ENCODE measurements at places on chromosomes 3 and 15.

GRCh38 chr15:66050264-66050663 is 181.0 kb downstream of the RAB11A start:
- DNase-seq: no peak

DNA sequence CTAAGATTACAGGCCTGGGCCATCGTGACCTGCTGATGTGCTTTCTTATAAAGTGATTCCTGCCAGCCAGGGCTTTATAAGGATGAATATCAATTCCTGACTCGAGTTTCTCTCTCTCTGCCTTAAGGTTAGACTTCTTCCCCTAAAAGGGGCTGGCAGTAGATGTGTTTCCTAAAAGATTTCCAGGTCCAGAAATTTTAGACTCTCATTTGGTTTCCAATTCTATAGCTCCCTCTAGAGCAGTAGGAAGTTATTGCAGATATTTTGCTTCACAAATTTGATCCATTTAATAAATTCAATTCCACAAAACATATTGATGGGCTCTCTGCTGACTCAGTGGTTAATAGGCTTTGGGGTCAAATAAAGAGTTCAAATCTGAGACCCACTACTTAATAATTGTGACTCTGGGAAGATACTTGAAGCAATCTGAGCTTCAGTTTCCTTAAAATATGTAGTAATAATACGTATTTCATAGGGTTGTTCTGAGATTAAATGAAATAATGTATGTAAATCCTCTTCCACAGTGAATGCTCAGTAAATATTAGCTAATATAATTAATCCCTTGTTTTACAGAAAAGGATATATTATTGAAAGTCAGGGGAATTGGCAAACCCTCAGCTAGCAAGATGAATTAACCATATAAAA is 2.1 kb downstream of the TRIM69 start:
- DNase-seq: no peak

GRCh38 chr3:160133757-160134156 is 91.5 kb upstream of the C3orf80 start:
- DNase-seq: no peak

DNA sequence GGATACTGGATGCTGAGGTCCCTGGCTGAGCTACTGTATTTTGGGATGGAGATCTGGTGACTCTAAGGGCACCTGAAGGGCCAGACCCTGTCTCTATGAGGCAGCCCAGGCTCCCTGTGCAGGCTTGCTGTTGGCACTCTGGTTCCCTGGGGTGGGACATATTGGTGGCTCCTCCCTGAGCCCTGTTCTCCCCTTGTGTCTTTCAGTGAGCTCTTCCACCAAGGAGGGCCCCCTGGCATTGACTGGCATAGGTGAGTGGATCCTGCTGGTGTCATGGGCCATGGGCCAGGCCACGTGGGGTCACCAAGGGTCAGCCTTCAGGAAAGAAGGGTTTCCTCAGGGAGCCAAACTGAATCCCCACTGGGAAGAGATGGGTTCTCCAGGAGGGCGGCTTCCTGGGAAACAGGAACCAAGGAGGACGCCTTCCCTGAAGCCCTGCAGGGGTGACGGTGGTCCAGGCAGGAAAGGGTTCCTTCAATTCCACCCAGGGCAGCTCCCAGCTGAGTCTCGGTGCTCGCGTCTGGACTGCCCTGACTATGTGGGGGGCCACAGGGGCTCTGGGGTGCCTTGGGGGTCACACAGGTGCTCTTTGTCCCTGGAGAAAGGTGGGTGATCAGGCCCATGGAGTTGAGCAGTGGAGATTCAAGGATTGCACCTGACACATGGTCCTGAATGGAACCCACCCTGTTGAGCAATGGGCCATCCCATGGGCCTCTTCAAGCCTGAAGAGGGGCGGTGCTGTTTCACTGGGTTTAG is 220.4 kb downstream of the SNRPN start:
- no peak for DNase-seq

GRCh38 chr3:40476478-40477470 is at the start of gene ZNF619:
Gene ZNF619, plus strand, starts transcription at chr3:40477122. Its CDS starts 858 bp downstream, at chr3:40477980.
- DNase-seq: peak; percentile 79

GRCh38 chr3:11037976-11038375 is 45.4 kb downstream of the SLC6A1 start:
- DNase-seq: no peak

DNA sequence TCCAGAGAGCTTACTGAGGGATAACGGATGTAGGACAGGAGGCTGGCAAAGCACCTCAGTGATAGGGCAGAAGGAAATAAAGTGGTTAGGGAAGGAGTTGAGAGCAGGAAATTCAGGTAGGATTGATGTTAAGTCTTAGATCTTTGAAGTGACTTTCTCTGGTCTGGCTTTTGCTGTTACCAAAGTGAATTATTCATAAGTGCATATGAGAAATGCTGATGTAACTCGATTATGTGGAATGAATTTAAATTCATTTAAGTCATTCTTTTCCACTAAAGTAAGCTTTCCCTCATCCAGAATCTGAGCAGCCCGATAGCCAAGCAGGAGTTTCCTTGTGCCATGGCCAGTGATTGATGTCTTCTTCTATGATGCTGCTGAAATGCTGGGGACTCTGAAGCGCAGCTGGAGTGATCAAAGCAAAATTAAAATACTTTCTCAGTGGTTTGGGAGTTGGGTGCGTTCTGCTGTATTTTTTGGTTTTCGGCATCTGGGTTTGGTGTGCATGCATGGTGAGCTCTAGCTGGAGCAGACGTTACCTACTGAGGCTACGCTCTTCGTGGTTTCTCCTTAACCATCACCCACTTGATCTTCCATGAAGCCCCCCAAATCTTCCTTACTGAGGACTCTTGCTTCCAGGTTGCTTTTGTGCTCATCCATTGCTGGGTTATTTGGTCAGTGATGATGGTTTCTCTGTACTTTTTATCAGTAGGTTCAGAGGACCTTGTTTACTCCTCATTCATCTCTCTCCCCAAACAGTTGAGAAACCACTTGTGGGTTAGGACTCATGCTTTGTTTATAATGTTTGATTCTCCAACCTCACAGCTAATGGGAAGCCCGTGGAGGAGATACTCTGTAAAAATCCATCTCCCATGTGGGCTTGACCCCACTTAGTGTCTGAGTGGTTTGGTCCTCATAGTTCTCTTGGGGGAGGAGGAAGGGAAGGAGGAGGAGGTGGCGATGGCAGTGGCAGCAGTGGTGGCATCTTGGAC is 72.5 kb downstream of the IGF1R start:
- no peak for DNase-seq

DNA sequence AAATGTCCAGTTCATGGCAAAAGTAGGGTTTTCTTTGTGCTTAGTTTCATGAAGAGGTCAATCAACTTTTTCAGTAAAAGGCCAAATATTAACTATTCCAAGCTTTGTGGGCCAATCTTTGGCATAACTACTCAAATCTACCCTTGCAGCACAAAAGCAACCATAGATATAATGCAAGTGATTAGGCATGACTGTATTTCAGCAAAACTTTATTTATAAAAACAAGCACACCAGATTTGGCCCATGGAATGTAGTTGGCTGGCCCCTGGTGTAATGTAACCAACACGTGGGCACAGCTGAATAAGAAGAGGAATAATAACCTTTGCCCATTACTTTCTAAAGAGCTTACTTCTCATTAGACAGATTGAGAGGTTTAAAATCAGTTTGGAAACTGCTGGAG is 50.6 kb downstream of the CASR start:
- DNase-seq: no peak

DNA sequence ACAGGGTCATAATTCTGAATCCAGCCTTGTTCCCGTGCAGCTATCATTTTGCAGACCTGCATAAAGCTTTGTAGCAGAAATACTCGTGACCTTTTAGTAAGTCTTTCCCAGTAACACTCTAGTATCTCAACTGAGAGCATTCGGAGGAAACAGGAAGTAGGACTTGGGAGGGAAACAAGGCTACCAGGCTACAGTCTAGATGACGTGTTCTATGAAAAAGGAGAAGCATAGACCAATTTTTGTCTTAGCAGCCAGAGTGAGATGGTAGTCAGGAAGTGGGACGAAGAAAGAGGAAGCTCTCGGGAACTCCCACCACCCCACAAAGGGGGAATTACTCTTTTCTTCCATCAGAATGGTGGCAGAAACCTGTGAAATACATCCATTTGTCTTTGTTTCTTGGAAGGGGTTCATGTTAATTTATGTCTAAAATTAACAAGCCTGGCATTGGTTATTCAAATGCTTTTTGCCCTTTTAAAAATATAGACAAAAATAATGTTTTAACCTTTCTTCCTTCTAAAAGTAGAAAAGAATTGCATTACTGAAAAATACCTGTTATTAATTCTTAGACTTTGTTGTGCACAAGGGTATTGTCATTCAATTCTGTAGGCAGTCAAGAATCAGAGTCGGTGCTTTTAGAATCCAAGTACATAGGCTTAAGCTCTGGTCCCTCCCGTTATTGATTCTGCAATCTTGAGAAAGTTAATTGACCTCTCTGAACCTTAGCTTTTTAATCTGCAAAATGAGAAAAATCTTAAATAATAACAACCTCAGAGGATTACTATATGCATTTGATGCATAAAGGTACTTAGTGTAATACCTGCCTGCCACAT is 1.6 kb upstream of the SUCNR1 start:
- DNase-seq: no peak

DNA sequence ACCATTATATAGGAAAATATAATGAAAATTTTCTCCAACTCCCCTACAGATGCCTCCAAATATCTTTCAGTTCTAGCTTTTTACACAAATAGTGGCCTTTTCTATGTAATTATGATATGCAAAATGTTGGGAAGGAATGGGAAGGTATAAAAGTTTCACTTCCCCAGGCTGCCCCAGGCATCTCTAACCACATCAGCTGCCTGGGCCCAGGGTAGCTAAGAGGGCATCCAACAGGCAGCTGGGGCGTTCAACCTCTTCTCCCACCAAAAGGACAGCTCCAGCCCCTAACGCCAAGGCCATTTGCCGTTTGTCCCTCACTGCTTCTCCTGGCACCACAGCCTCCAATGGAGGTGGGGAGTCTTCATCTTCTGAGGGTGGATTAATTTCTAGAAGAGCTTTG is 188.1 kb upstream of the TSC22D2 start:
- DNase-seq: no peak

DNA sequence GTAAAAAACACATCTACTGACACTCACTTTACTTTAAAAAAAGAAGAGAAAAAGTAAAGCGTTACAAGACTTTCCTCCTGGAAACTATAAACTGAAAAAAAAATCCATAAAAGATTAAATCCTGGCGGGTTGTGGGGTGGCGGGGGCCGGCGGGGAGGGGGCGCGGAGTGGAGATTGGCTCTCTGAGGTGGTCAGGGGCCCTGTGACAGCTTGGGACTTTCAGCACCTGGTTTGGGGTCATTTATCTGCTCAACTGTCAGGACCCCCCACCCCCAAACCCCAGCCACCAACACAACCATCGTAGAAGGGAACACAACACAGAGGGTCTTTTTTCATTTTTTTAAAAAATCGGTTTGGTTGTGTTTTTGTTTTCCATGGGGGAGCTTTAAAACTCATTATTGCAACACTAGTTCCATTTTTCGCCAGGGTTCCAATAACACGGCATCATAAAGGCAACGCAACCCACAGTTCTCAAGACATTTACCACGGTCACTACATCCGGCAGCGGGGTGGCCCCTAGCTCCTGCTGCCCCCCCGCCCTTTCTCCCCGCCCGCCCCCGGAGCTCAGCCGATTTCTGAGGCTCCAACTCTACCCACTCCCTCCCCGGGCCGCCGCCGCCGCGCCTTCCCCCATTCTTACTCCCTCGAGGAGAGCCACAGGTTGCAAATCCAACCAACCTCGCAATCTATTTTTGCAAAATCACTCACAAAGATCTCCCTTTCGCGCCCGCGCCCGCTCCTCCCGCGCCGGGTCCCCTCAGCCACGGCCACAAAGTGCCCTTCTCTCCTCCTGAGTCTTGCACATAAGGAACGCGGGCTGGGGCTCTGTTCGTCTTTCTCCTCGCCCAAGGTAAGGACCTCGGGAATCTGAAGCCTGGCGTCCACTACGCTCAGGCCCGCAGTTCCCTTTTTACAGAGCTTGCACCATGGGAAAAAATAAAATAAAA is 1.8 kb downstream of the BCL6 start:
- DNase-seq: peak; percentile 79

DNA sequence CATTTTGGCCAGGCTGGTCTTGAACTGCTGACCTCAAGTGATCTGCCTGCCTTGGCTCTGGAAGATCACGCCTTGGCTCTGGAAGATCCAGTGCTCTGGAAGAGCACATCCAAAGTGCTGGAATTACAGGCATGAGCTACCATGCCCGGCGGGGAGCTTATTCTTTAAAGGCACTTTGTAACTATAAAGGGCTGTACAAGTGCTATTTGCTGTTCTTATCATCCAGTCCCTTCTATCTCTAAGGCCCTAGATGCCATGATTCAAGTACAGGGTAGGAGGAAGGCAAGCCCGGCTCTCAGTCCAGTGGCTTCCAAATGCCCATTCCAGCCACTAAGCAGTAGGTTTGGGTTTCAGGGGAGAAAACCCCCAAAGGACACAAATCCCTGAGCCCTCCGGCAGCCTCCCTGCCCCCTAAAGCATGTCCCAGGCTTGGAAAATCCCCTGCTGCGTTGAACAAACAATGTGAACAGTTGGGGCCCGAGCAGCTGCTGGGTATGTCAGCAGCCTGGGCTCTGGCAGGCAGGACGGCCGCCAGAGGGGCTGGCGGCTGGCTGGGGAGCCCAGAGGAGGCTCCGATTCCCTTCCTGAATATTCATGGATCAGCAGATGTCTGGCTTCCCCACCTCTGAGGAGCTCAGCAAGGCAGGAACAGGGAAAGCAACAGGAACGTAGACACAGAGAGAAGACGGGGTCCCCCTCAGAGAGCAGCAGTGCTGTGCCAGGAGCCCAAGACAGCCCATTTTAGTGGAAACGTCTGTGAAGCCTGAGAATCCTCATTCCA is 7.7 kb downstream of the IGDCC4 start:
- DNase-seq: no peak

DNA sequence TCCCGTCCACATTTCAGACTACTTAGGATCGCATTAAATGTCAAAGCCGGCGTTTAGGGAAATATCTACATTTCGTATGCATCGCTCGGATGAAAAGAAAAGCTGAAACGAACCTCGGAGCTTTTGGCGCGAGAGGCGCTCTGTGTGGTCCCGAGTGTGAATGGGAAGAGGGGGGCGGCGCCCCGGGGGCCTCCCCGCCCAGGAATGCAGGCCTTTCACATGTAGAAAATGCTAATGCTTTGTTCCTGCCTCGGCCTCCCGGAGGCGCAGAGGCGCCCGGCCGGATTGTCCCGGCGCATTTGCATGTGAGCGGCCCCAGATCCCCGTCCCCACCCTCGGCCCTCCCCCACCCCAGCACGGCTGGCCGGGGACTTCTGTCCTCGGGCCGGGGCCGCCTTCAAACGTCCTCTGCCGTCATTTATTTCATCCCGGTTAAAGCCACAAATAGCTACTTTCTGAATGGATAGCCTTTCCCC is 37.0 kb upstream of the TRIM71 start:
- peak; percentile 28 for DNase-seq

DNA sequence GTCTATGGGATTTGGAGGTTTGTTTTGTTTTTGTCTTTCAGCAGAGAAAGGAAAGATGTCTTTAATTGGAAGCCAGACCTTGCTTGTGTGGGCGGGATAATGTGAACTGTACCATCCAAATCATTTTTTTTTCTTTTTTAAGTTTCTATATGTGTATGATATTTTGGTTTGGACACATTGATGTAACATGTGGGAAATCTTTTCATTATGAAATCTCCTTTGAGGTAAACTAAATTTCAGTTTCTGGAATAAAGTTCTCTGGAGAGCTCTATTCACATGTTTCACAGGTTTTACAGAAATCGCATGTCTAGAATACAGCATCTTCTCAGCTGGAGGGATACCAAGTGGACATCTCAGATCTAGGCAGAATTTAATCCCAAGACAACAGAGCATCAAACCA is 451.5 kb upstream of the MDFIC2 start:
- DNase-seq: no peak

GRCh38 chr3:153028381-153028780 is 133.6 kb upstream of the RAP2B start:
- DNase-seq: no peak

- no peak for DNase-seq
Measured at GRCh38 chr3:127780536-127781400, 41.5 kb downstream of the MGLL start.
